ENCODE measurements at places on chromosomes 4 and X.

DNA sequence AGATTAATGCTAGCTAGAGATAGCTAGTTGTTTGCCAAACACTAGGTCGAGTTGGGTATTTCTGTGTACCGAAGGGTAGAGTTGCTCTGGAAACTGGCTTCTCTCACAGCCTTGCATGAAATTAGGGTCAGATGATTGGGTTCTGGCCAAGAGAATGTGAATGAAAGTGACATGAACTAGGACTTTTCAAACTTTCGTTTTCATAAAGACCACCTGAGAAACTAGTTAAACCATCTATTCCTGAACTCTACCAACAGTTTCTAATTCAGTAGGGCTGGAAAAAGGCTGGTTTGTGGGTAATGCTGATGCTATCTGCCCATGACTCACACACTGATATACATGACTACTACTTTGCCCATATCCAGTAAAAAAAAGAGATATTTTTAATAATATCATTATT lies 157.6 kb downstream of the GASK1B start:
- DNase-seq: no peak

- DNase-seq: no peak
Observed at GRCh38 chr4:165779950-165780670, 92.9 kb upstream of the TLL1 start.

- DNase-seq: no peak
Observed at GRCh38 chr4:38141808-38142500, 181.8 kb downstream of the PTTG2 start.

GRCh38 chrX:144715337-144715736 lies 532.0 kb upstream of the SPANXN1 start:
- no peak for DNase-seq

DNA sequence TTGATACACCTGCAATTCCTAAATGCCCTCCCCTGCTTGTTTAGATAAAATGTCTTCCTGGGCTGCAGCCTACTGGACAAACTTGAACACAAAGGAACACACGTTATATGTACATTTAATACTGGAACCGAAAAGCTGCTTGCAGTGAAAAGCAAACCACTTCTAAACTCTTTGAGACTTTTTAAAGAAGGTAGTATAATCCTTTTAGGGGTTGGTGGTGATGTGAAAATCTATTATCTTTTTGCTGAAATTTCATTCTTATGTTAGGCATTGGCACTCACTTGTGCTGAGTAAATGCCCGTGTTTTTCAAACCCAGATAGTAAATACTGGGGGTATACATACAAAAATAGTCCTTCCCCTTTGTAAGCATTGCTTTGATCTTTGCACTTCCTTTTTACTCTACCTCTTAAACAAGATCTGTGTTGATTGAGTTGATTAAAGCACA lies 2.2 kb downstream of the NFKB1 start:
- no peak for DNase-seq

- DNase-seq: no peak
Observed at GRCh38 chrX:119753639-119754257, 4.6 kb upstream of the SOWAHD start.

DNA sequence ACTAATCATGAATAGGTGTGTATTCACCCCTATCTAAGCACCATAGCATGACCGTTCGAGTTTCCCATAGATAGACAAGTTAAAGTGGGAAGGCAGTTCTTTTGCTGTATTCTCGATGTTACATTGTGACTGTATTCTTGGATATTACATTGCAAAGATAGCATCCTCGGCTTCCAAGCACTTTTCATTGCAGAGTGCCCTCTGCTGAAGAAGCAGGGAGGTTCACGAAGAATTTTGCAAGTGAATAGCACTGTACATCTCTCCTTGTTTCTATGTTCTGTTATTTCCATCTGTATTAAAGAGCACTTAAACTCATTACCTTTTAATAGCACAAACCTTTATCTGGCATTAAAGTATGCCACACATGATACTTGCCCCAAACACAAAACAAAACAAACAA lies 426.7 kb upstream of the ARX start:
- no peak for DNase-seq

DNA sequence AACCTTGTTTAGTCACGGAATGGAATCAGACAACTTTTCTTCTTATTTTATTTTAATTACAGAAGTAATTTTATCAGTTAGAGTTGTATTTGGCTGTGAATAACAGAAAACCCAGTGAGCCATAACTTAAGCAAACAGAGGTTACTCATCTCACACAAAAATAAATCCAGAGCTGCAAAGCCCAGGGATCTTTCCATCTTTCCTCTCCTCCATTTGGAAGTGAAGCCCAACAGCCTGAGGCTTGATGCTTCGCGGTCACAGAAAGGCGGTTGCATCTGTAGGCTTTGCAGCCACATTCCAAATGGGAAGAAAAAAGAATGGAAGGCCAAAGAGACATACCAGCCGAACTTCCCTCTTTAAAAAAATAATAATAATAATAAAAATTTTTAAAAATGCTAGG lies 22.6 kb downstream of the CHRNA9 start:
- DNase-seq: no peak

GRCh38 chr4:17134100-17134499 lies 235.7 kb upstream of the LDB2 start:
- no peak for DNase-seq

GRCh38 chr4:152289541-152289940 lies 246.4 kb downstream of the FBXW7 start:
- no peak for DNase-seq

DNA sequence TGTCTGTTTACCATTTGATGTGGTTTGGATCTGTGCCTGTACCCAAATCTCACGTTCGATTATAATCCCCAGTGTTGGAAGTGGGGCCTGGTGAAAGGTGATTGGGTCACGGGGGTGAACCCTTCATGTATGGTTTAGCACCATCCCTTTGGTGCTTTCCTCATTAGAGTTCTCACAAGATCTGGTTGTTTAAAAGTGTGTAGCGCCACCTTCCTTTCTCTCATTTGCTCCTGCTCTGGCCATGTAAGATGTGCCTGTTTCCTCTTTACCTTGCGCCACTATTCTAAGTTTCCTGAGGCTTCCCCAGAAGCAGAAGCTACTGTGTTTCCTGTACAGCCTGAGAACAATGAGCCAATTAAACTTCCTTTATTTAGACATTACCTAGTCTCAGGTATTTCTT lies 610.7 kb upstream of the ADGRL3 start:
- DNase-seq: no peak

DNA sequence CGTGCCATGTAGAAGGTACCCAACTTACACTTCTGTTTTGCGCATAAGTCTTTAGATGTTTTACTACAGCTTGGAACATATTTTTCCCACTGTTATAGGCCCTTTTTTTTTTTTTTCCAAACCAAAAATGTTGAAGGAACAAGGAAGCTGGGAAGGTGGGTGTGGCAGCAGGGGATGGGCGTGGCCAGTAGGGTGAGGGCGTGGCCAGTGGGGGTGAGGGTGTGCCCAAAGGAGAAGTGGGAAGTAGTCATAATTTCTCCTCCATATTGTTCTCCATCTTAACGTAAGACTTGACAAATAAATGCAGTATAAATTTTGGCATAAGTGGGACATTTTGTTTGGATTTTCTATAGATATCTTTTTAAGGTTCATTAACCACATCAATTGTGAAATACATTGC lies 30.4 kb downstream of the CLDN22 start:
- DNase-seq: no peak

DNA sequence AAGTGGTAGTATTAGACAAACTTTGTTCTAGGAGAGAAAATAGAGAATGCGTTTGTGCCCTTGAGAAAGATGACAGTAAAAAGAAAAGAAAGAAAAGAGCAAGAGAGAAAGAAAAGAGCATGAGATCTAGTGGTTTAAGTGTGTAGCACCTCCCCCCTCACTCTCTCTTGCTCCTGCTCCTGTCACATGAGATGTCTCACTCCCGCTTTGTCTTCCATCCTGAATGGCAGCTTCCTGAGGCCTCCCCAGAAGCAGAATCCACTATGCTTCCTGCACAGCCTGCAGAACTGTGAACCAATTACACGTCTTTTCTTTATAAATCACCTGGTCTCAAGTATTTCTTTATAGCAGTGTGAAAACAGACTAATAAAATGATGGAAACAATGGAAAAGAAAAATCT lies 499.6 kb downstream of the ACTRT1 start:
- no peak for DNase-seq

- no peak for DNase-seq
Observed at GRCh38 chr4:13933191-13933590, 305.7 kb upstream of the BOD1L1 start.

DNA sequence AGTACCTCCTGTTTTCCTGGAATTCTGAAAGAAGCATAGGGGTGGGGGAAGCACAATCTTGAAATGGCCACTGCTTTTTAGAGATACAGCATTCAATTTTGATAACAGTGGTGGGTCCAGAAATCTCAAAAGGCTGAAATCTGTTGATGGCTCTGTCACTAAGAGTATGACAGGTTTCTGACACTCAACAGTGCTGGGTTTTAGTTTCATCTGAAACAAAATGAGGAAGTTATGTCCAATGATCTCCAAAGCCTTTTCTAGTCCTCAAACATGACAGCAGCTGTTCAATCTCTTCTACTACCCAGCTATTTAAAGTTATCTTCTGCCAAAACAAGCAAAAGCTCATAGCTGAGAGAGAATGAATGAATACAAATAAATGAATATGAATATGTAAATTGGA lies 110.5 kb downstream of the IL1RAPL1 start:
- DNase-seq: no peak

- no peak for DNase-seq
Observed at GRCh38 chrX:40883021-40883619, 147.8 kb upstream of the MED14 start.

- DNase-seq: no peak
Observed at GRCh38 chrX:148043271-148043855, 62.2 kb downstream of the FMR1NB start.

GRCh38 chr4:185559915-185560281 lies 24.6 kb upstream of the PDLIM3 start:
- DNase-seq: no peak

- DNase-seq: no peak
Observed at GRCh38 chr4:88333741-88334405, 44.8 kb upstream of the HERC6 start.

GRCh38 chrX:45497290-45497689 lies 296.6 kb upstream of the DIPK2B start:
- DNase-seq: no peak

DNA sequence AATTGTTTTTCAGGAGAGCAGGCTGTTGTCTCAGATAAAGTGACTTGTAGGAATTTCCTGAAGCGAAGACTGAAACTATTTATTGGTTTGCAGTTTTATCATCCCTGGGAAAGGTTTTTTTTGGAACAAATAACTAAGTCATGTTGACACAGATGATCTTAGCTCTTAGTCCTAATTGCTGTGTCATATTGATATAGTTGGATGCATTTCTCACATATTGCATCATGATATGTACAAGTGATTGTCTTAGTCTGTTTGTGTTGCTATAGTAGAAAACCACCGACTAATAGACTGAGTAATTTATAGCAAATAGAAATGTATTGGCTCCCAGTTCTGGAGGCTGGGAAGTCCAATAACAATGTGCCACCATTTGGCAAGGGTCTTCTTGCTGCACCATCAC lies 397.5 kb upstream of the PPP1R2C start:
- DNase-seq: no peak

DNA sequence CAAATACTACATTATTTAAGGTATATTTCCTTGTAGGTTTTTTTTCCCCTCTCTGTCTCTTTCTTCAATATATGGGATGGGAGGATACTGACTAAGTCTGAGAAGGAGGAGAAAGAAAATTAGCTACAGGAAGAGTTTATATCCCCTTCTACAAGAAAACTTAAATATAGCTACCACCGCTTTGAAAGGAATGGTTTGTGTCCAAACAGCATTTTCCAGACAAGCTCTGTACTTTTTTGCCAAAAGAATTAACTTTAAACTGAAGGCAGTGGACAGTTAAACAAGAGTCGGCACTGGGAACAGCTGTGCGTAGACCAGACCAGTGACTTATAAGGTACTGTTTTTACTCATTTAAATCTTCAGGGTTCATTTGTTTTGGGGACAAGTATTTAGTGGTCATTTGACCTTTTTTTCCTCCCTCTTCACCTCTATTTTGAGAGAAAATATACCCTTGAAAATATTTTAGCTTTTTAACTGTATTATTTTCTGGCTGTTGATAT lies 303.7 kb downstream of the ARHGAP24 start:
- DNase-seq: no peak

GRCh38 chrX:150088042-150088441 lies 149.8 kb upstream of the EOLA2 start:
- DNase-seq: no peak

DNA sequence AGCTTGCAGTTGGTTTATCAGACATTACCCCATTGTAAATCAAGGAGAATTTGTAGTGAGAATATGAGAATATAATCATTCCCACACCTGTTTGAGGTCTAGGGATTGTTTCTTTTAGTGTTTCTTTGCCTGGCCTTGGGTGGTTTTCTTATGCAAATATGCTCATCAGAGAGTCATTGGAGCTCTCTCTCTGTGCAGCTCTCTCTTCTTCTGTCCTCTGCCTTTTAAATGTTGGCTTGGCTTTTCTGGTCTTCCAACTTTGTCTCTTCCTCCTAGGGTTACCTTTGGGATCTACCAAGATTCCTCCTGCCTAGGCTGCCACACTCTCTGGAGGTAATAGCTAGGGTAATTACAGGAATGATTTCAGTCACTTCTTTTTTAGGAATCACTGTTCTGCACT lies 102.3 kb upstream of the ARSJ start:
- DNase-seq: no peak

GRCh38 chrX:40465735-40466551 lies 114.8 kb upstream of the ATP6AP2 start:
- DNase-seq: no peak

DNA sequence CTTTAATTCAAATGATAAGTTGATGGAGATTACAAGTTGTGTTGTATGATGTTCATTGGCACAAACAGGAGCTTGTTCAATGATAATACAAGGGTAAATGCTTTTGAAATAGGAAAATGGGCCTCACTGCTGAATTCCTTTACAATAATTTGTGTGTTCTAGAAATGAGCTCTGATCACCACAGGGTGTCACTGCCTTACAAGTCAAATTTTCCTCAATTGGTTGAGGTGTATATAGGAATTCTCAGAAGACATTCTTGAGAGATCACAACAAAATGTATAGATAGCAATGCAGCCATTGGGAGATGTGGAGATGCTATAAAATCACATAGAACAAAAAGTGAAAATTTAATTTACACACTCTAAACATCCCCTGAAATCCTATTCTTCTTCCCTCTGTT lies 49.6 kb downstream of the KLF8 start:
- DNase-seq: no peak

DNA sequence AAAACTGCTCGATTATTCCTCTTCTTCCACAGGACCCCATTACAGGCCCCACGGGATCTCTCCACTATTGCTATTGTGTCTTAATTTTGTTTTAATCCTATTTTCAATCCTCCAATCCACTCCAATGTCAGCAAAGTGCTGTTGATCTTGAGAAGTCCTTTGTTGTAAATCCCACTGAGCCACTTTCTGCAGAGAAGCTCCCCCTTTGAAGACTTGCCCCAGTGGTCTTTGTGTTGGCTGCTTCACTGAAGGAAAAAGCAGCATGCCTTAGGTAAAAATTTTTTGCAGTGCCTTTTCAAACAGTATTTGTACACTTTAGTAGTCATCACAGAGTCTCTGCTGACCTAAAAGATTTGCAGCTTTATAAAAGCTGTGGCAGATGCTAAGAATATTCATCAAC lies 252.0 kb upstream of the SLC7A11 start:
- no peak for DNase-seq

GRCh38 chr4:154738426-154738825 lies 5.4 kb upstream of the LRAT start:
- DNase-seq: no peak
